Neural progenitor cell (in vitro differentiated cells): ENCODE measurements at places on chromosomes 5 and 9.

GRCh38 chr5:31811210-31811609 is 172.3 kb downstream of the PDZD2 start:
- DNase-seq = no peak

DNA sequence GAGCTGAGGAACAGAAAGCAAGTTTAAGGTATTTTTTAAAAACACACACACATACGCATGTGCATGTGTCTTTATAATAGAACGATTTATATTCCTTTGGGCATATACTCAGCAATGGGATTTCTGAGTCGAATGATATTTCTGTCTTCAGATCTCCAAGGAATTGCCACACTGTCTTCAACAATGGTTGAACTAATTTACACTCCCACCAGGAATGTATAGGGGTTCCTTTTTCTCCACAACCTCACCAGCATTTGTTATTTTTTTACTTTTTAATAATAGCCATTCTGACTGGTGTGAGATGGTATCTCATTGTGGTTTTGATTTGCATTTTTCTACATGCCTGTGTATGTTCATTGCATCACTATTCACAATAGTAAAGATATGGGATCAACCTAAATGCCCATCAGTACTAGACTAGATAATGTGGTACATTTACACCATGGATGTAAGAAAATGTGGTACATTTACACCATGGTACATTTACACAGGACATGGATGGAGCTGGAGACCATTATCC is 60.3 kb upstream of the MAP3K1 start:
- no peak for DNase-seq

DNA sequence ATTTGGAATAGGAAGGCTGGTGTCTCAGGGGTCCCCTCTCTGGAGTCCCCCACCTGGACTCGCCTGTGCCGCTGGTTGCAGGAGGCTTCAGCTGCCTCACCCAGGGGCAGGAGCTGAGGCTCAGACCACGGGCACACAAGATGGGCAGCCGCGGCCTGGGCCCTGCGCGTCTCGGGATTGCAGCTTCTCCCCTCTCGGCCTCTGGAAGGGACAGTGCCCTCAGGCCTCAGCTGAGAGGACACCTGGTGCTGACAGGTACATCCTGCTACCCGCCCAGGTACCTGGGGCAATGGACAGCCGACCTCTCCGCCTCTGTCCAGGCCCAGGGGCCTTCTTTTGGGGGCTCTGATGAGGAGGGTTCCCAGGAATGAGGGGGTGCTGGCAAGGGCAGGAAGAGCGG is 38.3 kb downstream of the UNC5A start:
- no peak for DNase-seq

DNA sequence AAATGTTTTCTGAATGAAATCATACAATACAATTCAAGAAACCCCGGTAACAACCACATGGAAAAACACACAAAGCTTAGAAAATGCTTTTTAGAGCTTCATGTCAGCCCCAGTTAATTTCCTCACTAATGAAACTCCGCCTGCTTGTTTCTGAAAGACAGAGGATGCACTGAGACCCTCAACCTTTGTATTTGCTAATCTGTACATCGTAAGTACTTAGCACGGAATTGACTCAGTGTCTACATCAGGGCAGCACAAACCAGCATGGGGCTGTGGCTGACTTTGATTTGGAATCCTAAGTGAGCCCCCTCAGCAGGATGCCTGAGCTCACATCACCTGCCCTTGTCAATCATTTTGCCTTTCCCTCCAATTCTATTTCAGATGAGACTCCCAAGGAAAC is 499.1 kb upstream of the MPDZ start:
- peak; percentile 63 for DNase-seq

DNA sequence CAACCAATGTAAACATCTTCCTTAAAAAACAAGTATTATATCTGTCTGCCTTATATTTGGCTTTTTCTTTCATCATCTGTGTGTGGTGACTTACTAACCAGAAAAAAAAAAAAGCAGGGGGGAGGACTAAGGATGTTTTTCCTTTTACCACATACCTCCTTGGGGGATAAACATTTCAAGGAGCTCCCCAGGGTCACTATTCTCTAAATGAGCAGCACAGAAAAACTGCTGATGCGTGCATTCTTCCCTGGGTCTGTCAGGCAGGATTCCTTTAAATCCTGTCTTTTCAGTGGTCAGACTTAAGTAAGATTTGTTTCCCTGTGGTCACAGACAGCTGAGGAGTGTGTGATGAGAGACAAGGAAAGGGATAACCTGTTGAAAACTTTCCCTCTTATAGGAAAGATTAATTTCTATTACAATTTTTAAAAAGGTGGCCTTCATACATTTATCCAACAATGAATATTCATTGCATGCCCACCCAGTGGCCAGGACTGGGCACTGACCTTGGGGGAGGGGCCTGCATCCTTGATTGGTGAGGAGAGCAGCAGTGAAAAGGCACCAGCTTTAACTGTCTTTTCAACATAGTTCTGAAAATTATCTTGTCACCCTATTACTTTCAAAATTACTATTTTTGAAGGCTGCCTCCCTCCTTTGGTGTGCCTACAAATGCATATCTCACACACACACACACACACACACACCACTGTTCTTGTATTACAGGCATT is 123.1 kb downstream of the TLE4 start:
- peak; percentile 81 for DNase-seq

GRCh38 chr5:122849771-122850170 is 4.4 kb downstream of the SNX24 start:
- no peak for DNase-seq

DNA sequence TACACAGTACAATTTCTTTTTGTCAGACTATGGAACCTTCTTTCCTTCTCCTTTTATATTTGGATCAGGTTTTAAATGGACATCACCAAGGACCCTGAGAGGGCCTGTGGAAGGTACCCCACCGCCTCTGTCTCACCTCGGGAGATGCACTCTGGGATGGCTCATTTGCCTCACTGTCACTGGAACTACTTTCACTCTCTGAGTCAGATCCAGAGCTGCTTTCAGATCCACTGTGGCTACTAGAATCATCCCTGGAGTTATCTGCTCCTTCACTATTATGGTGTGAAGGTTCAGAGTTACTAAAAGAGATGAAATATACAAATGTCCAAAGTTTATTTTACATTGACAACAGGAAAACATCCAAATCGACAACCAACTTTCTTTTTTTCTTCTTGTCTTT is 24.6 kb downstream of the LEAP2 start:
- no peak for DNase-seq

DNA sequence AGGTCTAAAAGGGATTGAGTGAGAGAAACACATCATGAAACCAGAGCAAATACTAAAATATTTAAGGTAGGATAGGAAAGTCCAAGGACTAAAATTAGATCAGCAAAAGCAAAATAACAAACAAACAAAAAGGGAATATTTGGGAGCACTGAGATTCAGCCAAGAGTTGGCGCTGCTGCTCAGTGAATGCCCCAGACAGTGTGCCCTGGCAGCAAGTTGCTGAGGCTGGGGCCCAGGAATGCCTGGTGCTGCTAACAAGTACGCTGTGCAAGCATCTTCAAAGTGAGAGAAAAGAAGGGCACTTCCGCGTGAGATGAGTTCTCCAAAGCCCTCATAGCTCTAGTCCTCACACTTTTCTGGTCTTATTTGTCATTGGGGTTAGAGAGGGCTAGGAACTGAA is 603.3 kb downstream of the EFNA5 start:
- DNase-seq = peak; percentile 53

GRCh38 chr9:137564817-137565411 is 13.2 kb downstream of the MRPL41 start:
- no peak for DNase-seq

DNA sequence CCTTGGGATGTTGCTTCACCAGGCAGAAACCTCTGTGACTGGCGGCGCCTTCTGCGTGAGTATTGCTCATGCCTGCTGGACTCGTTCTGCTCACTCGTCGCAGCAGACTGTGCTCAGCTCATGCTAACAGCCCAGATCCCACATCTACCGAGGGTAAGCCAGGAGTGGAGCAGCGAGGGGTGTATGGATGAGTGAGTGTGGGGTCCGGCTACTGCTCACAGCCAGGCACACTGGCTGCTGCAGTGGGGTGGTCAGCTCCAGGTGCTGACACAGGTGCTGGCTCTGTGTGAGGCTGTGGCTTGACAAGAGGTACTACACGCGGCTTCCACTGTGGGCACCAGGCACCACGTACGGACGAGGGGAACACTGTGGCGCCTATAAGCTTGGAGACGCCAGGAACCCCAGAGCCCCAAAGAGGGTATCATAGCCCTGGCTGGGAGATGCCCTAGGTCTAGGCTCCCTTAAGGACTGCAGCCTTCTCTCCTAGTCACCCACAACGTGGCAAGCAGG is 47.7 kb upstream of the CDH12 start:
- DNase-seq = no peak

GRCh38 chr5:112183103-112183711 is 235.9 kb downstream of the EPB41L4A start:
- DNase-seq = peak; percentile 58

GRCh38 chr9:14560194-14560593 is 133.0 kb downstream of the ZDHHC21 start:
- no peak for DNase-seq

GRCh38 chr5:16759147-16759773 is 142.5 kb upstream of the RETREG1 start:
- no peak for DNase-seq

DNA sequence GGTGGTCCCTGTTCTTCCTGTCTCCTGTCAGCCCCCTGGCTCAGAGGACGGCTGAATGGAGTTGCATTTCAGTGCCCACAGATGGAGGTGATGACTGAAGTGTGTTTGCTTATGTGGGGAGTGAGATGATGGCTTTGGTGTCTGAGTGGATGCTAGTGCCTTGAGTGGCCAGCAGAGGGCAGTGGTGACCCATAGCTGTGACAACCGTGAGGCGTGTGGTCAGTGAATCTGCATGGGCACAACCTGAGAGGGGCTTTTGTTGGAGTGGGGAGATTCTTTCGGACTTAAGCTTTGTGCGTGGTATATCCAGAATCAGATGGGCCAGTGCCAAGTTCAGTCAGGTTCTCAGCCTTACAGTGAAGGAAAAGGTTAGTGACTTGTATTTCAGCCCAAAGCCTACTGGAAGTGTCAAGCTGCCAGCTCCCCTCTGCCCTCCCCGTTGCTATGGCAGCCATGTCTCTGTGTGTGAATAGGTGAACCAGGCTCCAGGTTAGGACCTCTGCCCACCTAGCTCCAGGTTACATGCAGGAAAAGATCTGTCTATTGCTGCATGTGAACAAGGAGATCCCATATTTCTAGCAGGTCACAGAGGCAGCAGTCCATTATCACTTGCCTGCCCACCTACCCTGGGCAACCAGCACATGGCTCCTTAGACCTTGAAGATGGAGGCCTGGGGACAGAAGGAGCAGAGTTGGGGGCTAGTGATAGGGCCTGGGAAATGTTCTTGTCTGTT is 14.7 kb upstream of the CXXC5 start:
- peak; percentile 81 for DNase-seq

DNA sequence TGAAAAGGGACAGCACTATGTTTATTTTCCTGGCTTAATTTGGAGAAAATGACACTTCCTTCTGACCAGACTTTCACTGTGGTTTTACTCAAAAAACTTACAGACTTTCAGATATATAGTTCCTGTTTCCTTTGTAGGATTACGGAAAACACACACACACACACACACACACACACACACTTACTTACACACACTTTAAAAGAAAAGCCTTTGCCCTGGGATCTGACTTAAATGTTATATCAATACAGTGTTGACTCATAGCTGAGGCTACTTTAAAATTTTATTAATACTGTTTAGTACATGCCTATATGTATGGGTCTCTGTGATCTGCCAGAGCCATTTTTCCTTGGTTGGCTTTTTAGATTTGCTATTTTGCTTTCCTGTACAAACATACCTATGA is 758.3 kb downstream of the DNAH5 start:
- no peak for DNase-seq

DNA sequence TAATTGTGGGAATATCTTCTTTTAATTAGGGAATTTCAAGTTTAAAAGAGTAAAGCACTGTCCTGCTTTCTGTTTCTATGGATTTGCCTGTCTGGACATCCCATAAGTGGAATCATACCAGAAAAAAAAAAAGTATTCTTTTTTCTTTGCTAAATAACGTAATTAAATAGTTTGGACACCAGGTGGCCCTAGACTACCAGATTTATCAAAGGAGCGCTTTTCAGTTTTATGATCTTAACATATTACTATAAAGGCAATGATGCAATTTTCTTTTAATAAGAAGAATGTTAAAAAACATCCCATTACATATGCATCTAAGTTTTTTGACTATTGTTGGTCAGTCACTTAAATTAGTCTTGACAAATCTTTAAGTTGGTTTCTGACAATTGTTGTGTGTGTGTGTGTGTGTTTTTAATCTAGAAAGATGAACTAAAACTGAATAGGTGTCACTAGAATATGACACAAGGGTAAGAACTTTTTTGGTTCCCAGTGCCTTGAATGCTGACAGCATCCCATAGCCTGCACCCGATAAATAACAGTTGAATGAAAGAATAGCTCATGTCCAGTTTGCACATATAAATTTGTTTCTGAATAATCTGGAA is 49.5 kb downstream of the C5orf22 start:
- peak; percentile 52 for DNase-seq

GRCh38 chr5:65010841-65011240 is 242.1 kb downstream of the CWC27 start:
- DNase-seq = no peak

GRCh38 chr5:96565582-96566265 is 96.5 kb upstream of the CAST start:
- DNase-seq = peak; percentile 47

GRCh38 chr9:130718562-130718961 is 25.0 kb downstream of the EXOSC2 start:
- DNase-seq = no peak

GRCh38 chr9:4489562-4489918 is 728 bp upstream of the SLC1A1 start:
- peak; percentile 56 for DNase-seq

DNA sequence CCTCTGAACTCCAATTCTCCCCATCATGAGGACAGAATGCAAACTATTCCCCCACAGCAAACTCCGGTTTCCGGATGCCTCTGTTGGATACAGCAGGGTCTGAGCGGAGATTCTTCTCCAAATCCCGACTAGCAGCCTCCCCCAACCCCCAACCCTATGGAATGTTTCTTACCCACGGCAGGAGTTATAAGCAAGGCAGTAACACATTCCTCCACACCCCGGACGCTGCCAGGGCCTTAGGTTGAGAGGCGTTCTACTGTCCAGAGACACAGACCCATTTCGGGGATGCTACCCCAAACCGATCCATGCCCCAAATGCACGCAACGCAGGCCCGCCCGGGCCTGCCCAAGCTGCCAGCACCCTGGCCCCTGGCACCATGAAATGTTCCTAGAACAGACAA is 85.6 kb upstream of the LMX1B start:
- no peak for DNase-seq

DNA sequence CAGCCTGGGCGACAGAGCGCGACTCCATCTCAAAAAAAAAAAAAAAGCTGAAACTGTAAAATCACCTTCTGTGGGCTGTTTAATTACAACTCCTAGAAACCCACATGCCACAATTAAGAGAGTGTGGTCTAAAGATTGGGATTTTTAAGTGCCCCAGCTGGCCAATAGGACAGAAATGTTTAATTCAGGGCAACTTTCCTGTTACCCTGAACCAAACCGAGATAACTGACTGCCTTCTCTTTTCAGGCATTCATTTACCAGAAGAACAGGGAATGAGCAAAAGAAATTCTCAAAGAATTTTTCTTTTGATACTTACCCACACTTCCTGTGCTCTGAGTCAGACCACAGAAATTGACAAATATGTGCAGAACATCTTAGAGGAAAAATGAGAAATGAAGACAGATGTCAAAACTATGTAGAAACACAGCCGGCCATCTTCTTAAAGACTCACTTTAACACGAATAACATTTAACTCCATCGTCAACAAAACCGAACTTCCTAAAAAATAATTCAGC is 221.3 kb upstream of the DAPK1 start:
- no peak for DNase-seq
